Activated CD4-positive, alpha-beta T cell treated with anti-CD3 and anti-CD28 coated beads, Interleukin-2, amount 10 ng/mL, durations not matched to agents 24 days and 14 days (primary cell): ENCODE measurements at places on chromosomes 16 and 17.

GRCh38 chr17:1899403-1900000 lies 69.7 kb downstream of the RPA1 start:
- H3K27ac ChIP-seq, result no peak overlapping the region
- H3K4me1 ChIP-seq, result peaks cover 6% of the 10 kb centered on the region
- H3K36me3 ChIP-seq, result peaks cover 41% of the 10 kb centered on the region
- H3K27me3 ChIP-seq, result peaks cover 9% of the 10 kb centered on the region

DNA sequence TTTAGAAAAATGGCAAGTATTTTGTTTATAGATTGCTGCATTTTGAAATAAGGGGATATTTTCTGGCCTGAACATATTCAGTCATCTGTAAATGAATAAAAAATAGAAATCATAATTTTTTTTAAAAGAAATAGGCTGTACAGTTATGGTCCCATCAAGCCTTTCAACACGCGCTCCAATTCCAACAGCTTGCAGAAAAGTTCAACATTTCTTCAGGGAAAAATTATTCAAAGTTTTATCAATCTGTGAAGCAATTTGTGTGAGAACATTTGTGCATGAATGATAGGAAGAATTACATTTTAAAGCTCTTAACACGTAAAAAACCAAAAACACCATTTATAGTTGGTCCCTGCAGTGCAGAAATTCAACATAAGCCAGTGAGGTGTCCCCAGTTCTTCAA lies 50.7 kb upstream of the SLC25A19 start:
- H3K4me3 ChIP-seq, result peak overlapping the region; percentile 79
- H3K36me3 ChIP-seq, result peaks cover 7% of the 10 kb centered on the region
- H3K27ac ChIP-seq, result peak overlapping the region; percentile 90

- H3K4me1 ChIP-seq, result peaks cover 38% of the 10 kb centered on the region
- no peaks in the 10 kb centered on the region for H3K27me3 ChIP-seq
- H3K36me3 ChIP-seq, result peaks cover 53% of the 10 kb centered on the region
- H3K27ac ChIP-seq, result peak overlapping the region; percentile 6
- H3K4me3 ChIP-seq, result no peak overlapping the region
These were observed 11.4 kb downstream of the SLFN5 start for GRCh38 chr17:35254107-35254773.

GRCh38 chr16:2482249-2482648 lies 7.3 kb downstream of the TBC1D24 start:
- peaks cover 11% of the 10 kb centered on the region for H3K4me1 ChIP-seq
- no peaks in the 10 kb centered on the region for H3K36me3 ChIP-seq
- no peak for DNase-seq
- H3K27ac ChIP-seq, result no peak overlapping the region
- peaks cover 6% of the 10 kb centered on the region for H3K27me3 ChIP-seq

- DNase-seq, result no peak
- H3K4me1 ChIP-seq, result peaks cover 6% of the 10 kb centered on the region
- no peak overlapping the region for H3K4me3 ChIP-seq
- H3K36me3 ChIP-seq, result peaks cover 53% of the 10 kb centered on the region
- H3K27me3 ChIP-seq, result no peaks in the 10 kb centered on the region
These were observed 64.6 kb upstream of the CLEC18B start for GRCh38 chr16:74485916-74486315.

DNA sequence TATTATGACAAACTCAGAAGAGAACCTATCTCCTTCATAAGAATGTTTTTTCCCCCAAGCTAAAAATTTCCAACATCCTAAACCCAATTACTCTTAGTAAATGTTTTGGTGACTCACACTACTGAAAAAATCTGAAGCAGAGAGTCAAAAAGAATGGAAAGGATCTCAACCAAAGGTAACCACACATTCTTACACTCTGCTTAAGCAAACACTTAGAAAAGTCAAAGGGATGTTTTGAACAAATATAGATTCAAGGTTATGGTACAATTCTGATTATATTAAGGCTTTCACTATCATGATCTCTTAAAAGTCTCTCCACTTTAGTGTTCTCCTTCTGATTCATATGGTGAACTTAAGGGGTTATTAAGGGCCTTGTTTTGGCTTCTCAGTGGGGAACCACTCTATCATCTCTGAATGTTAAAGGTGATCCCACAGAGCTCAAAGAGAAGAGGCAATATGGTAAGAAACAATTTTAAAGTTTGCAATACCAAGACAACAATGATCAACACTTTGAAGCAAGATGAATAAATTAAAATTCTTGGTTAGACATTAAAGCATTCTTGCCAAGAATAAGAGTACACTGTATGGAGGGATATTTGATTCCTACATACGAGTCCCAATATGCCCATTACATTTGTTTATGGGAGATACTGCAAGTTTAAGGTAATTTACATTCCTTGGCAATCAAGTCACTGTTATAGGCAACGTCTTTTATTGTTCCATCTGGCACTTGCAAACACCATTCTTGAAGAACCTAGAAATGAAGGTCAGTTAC lies 69.2 kb downstream of the CDC27 start:
- H3K4me1 ChIP-seq, result peaks cover 10% of the 10 kb centered on the region
- no peak overlapping the region for H3K4me3 ChIP-seq
- peaks cover 26% of the 10 kb centered on the region for H3K36me3 ChIP-seq
- H3K27me3 ChIP-seq, result no peaks in the 10 kb centered on the region
- peak overlapping the region; percentile 26 for H3K27ac ChIP-seq

- peaks cover 5% of the 10 kb centered on the region for H3K27me3 ChIP-seq
- H3K4me1 ChIP-seq, result no peaks in the 10 kb centered on the region
- no peaks in the 10 kb centered on the region for H3K36me3 ChIP-seq
These were observed 28.7 kb downstream of the NACA2 start for GRCh38 chr17:61562287-61562686.

DNA sequence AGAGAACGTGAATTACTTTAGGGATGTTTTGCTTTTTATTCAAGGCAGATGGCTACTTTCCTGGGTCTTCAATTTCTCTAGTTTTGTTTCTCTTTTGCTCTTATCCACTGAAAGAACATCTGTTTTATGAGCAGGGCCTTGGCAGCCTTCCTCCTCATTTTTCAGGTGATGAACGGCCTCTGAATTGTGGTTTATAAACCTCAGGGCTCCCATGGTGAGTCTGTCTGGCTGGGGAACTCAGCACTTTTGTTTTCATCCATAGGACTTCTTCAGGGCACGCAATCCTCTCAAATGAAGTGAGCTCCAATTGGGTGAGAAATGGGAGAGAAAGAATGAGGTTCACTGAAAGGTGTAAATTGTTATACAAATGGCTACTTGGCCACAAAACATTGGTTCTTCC lies 186.4 kb upstream of the ERCC4 start:
- H3K4me1 ChIP-seq, result no peaks in the 10 kb centered on the region
- H3K27ac ChIP-seq, result no peak overlapping the region
- no peak for DNase-seq
- no peak overlapping the region for H3K4me3 ChIP-seq
- no peaks in the 10 kb centered on the region for H3K27me3 ChIP-seq

DNA sequence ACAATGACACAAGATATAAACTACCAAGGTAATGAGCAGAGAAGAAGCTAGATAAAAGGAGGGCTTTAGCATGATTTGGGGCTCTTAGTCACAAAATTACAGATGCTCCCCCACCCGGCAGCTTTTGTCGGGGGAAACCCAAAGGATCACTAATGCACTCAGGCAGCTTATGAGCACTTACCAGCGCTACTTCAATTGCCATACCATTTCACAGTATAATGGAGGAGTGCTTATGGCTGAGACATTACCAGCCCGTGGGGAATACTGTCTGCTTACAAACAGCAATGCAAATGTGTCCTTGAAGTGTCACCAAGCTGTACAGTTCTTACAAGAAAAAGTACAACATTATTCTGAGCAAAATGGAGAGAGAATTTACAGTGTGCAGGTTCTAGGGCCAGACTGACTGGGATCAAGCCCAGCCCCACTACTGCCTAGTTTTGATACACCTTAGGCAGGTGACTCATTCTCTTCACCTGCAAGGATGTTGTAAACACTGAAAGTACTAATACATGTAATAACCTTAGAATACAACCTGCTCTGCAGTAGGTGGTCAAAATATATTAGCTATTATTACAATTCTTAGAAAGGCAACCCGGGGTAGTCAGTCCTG lies 16.3 kb downstream of the ANKFY1 start:
- no peak for DNase-seq
- no peak overlapping the region for H3K27ac ChIP-seq
- peaks cover 15% of the 10 kb centered on the region for H3K36me3 ChIP-seq
- no peaks in the 10 kb centered on the region for H3K27me3 ChIP-seq
- H3K4me1 ChIP-seq, result peaks cover 34% of the 10 kb centered on the region
- no peak overlapping the region for H3K4me3 ChIP-seq

GRCh38 chr16:56317998-56318826 lies 107.1 kb downstream of the AMFR start:
- peaks cover 5% of the 10 kb centered on the region for H3K27me3 ChIP-seq
- H3K36me3 ChIP-seq, result no peaks in the 10 kb centered on the region
- DNase-seq, result peak; percentile 94
- peak overlapping the region; percentile 38 for H3K4me3 ChIP-seq
- no peak overlapping the region for H3K27ac ChIP-seq

DNA sequence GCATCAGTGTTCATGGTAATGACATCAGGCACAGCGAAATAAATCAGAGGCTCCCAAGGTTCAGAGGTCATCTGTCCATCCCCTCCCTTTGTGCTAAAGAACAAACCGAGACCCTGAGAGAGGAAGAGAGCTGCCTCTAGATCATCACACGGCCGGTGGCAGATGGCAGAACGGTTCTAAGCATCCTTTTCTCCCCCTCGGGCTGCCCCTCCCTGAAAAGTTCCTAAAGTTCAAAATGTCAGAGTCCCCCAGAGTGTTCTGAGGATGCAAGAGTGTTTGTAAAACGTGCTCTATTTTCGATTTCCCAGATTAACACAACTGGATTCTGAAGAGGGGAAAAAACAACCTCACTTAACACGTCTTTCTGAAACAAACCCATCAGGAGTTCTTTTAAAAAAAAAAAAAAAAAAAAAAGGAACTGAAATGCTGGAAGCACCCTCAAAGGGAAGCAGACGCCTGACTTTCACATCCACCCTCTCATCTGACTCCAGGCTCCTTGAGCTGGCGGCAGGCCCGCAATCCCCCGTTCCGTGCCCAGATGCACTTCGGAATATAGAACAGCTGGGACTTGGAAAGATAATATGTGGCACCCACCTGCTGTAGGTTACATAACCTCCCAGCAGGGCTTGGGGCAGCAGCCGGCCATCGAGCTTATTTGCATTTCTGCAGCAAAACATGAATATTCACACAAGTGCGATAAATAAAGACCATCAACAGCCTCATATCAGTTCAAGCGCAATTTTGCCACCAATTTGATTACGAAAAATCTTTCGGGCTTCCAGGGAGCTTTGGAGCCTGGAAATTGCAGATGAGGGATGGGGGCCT lies 115.5 kb upstream of the SMURF2 start:
- H3K36me3 ChIP-seq, result no peaks in the 10 kb centered on the region
- peak overlapping the region; percentile 17 for H3K4me3 ChIP-seq
- H3K4me1 ChIP-seq, result peaks cover 23% of the 10 kb centered on the region
- no peak overlapping the region for H3K27ac ChIP-seq
- H3K27me3 ChIP-seq, result peaks cover 2% of the 10 kb centered on the region

GRCh38 chr16:89320782-89321501 lies 103.4 kb downstream of the ZNF778 start:
- H3K27ac ChIP-seq, result no peak overlapping the region
- H3K27me3 ChIP-seq, result no peaks in the 10 kb centered on the region
- no peak overlapping the region for H3K4me3 ChIP-seq
- no peak for DNase-seq
- H3K36me3 ChIP-seq, result peaks cover 29% of the 10 kb centered on the region
- peaks cover 84% of the 10 kb centered on the region for H3K4me1 ChIP-seq

GRCh38 chr17:58997756-58998553 lies 108.7 kb downstream of the TRIM37 start:
- DNase-seq, result no peak
- no peaks in the 10 kb centered on the region for H3K27me3 ChIP-seq
- H3K36me3 ChIP-seq, result peaks cover 32% of the 10 kb centered on the region
- peaks cover 12% of the 10 kb centered on the region for H3K4me1 ChIP-seq
- no peak overlapping the region for H3K27ac ChIP-seq
- H3K4me3 ChIP-seq, result no peak overlapping the region

DNA sequence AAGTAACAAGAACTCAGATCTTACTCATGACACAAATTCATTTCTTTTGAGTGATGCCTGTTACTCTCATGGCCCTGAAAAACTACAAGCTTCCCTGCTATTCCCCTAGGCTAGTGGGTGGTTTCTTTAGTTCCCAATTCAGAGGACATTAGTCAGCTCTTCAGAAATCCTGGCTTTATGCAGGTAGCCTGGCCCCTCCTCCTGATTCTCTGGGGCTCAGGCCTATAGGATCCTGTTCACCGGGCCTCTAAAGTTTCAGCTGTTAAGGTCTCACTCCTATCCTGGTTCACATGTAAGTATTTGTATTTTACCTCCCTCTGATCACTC lies 87.3 kb upstream of the IRX5 start:
- no peaks in the 10 kb centered on the region for H3K27me3 ChIP-seq
- H3K27ac ChIP-seq, result no peak overlapping the region
- H3K4me3 ChIP-seq, result no peak overlapping the region

DNA sequence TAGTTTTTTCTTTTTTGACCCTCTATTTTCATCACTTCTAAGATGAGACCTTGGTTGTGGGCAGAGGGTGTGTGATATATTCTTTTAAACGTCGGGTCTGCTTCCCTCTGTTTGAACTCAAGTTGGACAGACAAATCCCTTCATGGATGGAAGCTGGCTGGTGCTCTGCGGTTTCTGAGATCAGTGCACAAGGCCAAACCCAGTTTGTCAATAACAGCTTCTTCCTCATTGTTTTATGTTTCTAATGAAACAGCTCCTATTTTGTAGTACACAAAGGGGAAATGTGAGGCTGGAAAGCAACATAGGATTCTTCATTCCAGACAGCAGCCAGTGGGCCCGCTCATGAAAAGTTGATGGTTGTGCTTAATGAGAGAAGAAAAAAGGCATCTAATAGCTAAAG lies 159.6 kb downstream of the PRKCA start:
- no peak overlapping the region for H3K4me3 ChIP-seq
- no peak for DNase-seq
- H3K36me3 ChIP-seq, result peaks cover 42% of the 10 kb centered on the region
- peak overlapping the region; percentile 1 for H3K27ac ChIP-seq
- no peaks in the 10 kb centered on the region for H3K27me3 ChIP-seq
- peaks cover 37% of the 10 kb centered on the region for H3K4me1 ChIP-seq

DNA sequence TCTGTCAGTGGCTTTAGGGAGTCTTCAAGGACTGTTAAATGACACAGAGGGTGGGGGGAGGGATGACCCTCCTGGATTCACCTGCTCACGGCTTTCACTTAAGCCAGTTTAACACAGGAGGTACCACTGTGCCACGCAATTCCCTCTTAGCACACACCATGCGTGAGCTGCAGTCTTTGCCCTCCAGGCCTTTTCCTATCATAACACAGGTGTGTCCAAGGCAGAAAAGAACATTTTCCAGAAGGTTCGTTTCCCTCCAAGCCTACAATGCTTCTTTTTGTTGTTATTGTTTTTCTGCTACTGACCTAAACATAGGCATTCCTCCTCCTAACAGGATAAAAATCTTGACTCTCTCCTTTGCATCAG lies 1.1 kb downstream of the ZFHX3 start:
- peaks cover 2% of the 10 kb centered on the region for H3K4me1 ChIP-seq
- H3K27me3 ChIP-seq, result peaks cover 51% of the 10 kb centered on the region
- no peak overlapping the region for H3K27ac ChIP-seq
- peak overlapping the region; percentile 69 for H3K4me3 ChIP-seq

- peaks cover 3% of the 10 kb centered on the region for H3K4me1 ChIP-seq
- H3K36me3 ChIP-seq, result no peaks in the 10 kb centered on the region
- H3K27me3 ChIP-seq, result peaks cover 2% of the 10 kb centered on the region
- no peak for DNase-seq
These were observed 36.2 kb upstream of the IRF8 start for GRCh38 chr16:85862476-85863383.
